ENCODE measurements at places on chromosomes 2 and 18.

GRCh38 chr2:215970425-215970824 is 42.9 kb downstream of the MREG start:
- DNase-seq: peak; percentile 45

- no peak for DNase-seq
Measured at GRCh38 chr2:54240515-54241469, 15.2 kb downstream of the TSPYL6 start.

DNA sequence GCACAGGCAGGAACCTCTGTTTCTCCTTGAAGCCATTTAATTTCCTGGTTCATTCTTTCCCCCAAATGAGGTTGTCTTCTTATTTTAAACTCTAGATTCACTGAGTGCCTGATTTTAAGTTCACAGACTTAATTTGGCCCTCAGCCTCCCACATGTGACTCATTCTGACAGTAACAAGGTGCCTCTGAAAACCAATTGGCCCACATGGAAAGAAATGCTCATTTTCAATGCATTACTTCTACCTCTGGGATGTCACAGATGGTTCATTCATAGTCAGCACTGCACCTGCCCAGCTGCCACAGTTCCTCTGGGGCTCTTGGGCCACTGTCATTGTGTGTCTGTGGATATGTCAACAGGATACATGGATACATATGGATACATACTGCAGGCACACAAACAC is 140.4 kb upstream of the CAPN13 start:
- no peak for DNase-seq

DNA sequence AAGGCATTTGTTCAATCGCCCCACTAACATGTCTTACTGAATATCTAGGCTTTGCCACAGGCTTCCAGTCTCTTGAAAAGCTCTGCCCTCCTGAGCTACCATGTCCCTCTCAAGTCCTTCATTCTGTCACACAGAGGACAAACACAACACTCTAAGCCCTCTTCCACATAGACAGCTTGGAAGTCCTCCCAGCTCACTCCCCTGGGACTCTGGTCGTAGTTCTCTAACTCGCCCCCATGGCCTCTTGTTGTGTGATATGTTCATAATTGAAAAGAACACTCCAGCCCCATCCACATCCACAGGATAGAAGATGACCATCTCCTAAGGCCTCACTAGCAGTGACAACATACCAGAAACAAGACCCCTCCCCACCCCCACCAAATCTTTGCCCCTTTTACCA is 37.9 kb downstream of the BUB1 start:
- DNase-seq: no peak

DNA sequence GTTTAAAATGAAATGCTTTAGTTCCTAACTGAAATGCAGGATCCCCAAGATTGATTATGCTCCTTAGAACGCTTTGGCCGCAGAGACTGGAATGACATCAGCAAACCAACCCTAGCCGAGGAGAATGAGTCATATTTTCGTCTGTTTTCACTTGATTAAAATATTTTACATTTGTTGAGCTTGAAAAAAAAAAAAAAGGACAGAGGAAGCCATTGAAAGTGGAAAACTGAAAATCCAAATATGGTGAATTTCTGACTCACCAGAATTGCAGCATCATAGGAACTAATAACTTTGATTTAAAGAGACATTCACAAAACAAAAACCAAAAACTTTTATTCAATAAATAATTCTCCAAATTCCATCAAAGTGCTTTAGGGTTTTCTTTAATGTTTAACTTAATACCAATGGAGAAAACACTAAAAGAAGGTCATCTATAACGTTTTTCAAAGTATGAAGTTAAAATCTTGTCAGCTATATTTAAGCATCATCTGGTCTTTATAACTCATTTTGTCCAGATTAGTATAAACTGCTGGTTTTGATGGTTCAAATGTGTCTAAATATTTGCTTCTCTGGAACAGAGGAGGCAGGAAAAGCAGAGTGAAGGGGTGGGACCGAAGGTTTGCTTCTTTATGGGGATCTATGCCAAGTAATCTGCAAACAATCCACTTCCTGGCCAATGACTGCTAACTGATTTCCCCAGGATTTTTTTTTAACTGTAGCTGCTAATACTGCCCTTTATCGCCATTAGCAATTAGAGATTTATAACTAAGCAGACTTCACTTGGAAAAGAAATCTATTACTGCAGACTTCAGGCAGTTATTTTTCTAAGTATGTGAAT is 30.9 kb upstream of the COL5A2 start:
- DNase-seq: no peak

GRCh38 chr2:232925821-232926156 is 55.7 kb downstream of the SNORC start:
- DNase-seq: no peak

DNA sequence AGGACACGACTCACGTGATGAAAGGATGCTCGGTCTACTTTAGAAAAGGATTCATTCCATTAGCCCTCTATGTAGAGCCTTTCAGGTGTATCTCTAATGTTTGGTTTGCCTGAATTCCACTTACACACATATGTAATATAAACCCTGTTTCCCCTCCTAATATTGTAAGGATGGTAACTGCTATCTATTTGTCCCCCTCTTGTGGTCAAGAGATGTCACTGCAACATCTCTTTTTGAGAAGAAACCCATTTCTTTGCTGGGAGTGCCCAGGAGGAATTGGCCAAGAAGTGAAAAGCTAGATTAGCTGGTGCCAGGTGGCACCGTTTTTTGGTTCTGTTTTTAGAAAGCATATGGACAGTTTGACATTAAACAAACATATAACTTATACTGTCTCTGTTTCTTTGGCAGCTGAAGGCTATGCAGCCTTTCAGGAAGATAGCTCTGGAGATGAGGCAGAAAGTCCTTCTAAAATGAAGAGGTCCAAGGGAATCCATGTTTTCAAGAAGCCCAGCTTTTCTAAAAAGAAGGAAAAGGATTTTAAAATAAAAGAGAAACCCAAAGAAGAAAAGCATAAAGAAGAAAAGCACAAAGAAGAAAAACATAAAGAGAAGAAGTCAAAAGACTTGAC is 41.2 kb downstream of the RALBP1 start:
- no peak for DNase-seq

DNA sequence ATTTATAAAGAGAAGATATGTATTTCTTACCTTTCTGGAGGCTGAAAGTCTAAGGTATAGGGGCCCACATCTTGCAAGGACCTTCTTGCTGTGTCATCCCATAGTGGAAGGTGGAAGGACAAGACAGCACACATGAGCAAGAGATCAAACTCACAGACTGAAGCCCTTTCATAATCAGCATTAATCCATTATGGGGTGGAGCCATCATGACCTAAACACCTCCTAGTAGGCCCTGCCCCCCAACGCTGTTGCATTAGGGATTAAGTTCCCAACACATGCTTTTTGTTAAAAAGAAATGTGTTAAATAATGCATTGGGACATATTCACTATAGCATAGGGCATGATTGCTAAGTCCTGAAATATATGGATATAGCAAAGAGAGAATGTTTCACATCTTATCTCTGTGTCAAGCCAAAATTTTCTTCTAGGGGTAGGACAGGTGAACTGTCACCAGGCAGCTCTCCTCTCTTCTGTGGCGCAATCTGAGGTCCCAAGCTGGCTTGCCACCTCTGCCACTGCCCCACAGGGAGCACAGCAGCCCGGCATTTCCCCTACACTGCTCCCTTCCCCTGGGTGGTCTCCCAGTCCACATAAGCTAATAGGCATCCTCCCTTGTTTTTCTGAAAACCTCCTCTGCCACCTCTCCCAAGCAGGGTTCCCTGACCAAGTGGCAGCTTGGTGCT is 8.3 kb upstream of the CTIF start:
- DNase-seq: no peak

DNA sequence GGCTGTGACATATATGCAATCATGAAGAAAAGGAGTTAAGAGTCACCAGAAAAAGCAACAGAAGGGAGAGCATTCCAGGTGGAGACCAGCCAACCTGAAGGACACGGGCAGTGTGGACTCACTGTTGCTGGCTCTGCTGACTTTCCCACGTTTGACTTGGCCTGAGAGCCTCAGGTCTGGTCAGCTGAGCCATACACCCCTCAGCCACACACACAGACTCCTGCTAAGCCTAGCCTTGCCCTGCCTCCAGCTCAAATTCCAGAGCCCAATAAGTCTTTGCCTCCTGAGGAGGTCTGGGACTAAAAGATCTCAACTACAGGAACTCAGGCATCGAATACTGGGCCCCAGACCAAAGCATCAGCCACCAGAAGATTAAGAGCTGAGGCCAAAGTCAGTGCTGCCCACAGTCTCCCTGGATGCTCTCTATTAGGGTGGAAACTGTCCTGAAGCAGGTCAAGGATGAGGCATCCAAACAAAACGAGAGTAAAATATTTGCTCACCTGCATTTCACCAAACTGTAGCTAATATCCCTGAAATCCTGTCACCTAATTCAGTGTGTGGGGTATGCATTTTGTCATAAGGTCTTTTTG is 23.3 kb downstream of the CACNB4 start:
- no peak for DNase-seq

GRCh38 chr18:58784601-58785137 is 80.0 kb upstream of the ZNF532 start:
- DNase-seq: no peak

DNA sequence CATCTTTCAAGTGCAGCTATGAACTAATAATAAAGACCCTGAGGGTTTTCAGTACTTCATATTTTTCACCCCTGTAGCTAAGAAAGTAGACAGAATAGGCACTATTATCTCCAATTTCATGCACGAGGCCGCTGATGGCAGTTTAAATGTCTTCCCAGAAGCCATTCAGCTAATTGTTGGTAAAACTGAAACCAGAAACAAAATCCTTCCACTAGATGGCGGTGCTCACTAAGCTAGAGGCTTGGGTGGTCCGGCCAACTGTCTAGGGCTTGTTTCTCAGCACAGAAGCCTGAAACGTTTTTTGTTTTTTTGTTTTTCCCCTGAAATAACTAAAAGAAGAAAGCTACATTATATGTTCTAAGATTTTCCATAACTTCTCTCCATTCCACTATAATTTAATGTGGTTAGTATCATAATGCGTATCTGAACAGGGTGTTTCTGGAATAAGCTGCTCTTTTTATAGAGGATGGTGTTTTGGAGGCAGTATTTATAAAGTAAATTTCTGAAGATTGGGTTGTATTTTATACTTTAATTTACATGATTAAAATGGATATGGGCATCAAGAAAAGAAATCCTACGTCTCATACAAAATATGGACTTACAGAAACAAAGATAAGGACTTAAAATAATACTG is 159.4 kb downstream of the PIK3C3 start:
- peak; percentile 20 for DNase-seq

GRCh38 chr2:237904831-237905599 is 45.6 kb downstream of the RAMP1 start:
- DNase-seq: peak; percentile 9

GRCh38 chr2:30355306-30355705 is 91.7 kb upstream of the LCLAT1 start:
- no peak for DNase-seq

DNA sequence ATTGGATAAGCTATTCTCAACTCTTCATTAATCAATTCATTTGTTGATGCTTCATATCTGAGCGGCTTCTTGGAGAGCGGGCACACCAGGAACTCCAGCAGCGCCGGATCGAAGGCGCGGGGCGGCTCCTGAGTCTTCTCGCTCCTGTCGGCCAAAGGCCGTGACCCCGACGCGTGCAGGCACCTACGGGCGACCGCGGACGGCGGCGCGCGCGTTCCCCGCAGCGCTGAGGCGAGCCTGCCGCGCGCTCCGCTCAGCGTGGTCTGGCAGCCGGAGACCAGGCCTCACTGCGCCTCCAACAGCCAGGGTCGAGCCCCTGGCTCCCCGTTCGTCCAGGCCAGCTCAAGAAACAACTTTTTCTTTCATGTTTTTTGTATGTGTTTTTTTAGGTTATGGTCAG is 97.5 kb downstream of the ICA1L start:
- no peak for DNase-seq

- DNase-seq: no peak
Measured at GRCh38 chr2:40403233-40403836, 48.6 kb downstream of the SLC8A1 start.

DNA sequence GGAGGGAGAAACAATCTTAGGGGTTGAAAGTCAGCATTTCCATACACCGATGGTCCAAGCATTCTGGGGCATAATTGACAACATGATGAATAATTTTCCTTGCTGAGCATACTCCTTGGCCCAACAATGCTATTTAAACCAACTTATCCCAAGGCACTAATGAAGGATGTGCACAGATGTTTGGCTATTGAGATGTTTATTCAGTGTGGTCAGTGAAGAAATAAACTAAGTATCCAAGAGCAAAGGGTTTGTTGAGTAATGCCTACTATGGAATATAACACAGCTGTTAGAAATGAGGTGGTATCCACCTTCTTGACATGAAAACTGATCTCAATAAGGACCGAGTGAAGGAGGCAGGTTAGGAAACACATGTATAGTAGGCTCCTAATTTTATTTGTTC is 53.9 kb upstream of the RAB6D start:
- no peak for DNase-seq

- no peak for DNase-seq
Measured at GRCh38 chr2:202583709-202584219, 51.0 kb upstream of the FAM117B start.

DNA sequence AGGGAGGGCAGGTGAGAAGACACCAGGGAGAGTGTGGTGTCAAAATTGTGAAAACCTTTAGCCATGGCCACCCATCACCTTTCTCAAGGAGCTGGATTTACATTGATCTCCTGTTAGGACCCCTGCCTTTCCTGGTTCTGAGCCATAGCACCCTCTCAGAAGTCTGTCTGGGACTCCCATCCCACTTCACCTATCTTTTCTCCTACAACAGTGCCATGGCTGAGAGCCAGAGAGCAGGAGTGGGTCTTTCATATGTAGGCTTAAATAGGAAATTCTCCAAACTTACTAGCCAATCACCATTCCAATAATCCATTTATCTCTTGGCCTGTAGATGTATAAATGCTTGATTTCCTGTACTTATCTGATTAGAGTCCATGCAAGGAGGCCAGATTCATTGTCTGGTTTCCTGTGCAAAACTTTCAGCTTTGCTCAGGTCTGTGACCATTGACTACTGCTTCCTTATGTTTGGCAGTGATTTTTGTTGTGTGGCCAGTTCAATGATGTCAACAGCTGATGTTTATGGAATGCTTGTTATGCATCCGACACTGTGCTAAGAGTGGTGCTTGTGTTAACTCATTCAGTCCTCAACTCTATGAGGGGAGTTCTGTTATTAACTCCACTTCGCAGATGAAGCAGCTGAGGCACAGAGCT is 57.6 kb upstream of the IGFBP5 start:
- DNase-seq: no peak
